HEK293T (cell line): ENCODE measurements at places on chromosomes 4 and X.

- no peak for DNase-seq
Observed at GRCh38 chrX:97109730-97110129, 226.0 kb downstream of the RPA4 start.

DNA sequence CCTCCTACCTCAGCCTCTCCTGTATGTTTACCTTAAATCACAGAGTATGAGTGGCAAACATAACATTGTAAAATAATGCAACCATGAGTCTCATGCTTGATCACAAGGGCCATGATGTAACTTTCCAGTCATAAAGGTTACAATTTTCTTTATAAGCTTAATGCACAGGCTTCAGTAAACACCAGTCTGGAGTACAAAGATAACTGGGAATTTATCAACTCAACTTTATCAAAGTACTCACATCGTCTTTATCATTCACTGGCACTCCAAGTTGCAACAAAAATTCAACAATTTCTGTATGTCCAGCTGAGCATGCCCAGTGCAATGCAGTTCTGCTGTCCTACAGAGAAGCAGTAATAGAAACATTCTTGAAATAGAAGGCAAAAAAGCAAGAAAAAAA is 2.8 kb downstream of the PSMD10 start:
- DNase-seq, result no peak

- no peak for DNase-seq
Observed at GRCh38 chr4:2135083-2135482, 76.0 kb downstream of the NAT8L start.

DNA sequence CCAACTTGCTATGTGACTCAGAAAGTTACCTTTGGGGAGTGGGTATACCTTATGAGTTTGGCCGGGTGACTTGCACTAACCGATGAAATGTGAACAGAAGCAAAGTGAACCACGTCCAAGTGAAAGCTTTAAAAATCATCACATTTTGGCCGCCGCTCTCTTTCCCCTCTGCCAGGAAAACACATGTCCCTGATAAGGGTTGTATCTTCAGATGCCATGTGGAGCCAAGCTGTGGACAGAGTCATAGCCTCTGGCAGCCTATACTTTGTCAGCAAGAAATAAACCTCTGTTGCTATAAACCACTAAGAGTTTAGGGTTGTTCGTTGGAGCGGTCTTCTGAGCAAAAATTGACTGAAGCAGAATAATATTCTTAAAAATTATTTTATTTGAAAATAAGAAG is 92.3 kb downstream of the PRDM5 start:
- no peak for DNase-seq

GRCh38 chr4:84491481-84491880 is 7.6 kb downstream of the NKX6-1 start:
- DNase-seq, result no peak
